ENCODE measurements at places on chromosomes 11 and 22.

DNA sequence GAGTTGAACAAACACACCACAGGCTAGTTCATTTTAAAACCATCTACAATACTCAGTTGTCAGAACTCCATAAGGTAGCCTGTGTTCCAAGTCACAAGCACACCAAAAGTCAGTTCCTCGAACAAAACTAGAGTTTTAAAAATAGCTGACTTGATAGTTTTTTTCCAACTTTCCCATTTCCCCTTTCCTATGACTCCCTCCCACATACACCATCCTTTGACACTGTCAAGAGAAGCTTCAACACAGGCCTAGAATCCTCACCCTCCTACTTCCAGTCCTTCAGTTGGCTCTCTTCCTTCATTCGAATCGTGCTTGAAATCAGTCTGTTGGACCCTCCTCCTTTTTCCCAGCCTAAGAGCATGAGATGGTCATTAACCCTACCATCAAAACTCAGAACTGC lies 105.7 kb upstream of the AKIP1 start:
- DNase-seq = no peak

GRCh38 chr11:1224111-1224490 lies 1.2 kb downstream of the MUC5B start:
- no peak for DNase-seq

GRCh38 chr11:64850979-64851567 lies 6.6 kb upstream of the CDC42BPG start:
- no peak for DNase-seq

DNA sequence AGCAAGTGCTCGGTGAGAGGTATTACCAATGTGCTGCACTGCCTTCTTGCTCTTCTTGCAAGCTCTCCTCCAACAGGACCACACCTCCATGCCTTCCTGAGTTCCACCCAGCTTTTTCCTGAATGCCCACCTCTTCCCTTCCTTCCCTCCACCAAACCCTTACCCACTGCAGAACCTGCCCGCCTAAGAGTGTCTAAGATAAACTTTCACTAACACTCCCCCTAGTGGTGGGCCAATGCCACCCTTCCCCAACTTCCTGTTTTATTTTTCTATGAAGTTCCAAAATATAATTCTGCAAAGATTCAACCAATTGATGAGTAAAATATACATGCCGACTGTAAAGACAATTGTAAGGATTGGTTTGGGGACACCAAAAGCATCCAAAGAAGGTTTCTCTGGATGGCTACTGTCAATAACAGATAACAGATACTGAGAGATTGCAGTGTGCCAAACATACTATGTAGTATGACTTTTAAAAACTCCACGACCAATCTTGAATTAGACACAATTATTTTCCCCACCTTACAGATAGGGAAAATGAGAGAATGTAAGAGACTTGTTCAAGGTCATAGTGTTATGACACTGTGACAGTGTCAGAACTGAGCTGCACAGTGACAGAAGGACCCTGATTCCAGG lies 38.6 kb upstream of the BMAL1 start:
- DNase-seq = no peak

DNA sequence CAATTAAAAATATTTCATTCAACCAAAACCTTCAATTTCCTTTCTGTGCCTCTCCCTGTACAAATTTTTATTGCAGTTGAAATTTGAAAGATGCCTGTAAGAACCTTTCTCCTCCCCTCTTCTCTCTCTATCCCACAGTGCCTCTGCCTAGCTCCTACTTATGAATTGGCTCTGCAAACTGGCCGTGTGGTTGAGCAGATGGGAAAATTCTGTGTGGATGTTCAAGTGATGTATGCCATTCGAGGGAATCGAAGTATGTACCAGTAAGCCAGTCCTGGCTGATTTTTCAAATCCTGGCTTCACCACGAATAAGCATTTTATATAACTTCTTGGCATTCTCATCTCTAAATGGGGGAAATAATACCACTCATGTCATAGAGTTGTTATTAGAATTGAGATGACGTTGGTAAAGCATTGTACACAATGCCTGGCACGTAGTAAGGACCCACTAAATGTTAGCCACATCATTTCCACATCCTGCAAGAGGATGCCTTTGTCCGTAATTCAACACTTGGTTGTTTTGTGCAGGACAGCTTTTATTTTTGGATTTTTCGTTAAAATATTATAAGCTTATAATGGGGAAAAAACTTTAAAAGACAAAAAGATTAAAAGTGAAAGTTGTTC lies 6.0 kb downstream of the DDX25 start:
- DNase-seq = no peak

DNA sequence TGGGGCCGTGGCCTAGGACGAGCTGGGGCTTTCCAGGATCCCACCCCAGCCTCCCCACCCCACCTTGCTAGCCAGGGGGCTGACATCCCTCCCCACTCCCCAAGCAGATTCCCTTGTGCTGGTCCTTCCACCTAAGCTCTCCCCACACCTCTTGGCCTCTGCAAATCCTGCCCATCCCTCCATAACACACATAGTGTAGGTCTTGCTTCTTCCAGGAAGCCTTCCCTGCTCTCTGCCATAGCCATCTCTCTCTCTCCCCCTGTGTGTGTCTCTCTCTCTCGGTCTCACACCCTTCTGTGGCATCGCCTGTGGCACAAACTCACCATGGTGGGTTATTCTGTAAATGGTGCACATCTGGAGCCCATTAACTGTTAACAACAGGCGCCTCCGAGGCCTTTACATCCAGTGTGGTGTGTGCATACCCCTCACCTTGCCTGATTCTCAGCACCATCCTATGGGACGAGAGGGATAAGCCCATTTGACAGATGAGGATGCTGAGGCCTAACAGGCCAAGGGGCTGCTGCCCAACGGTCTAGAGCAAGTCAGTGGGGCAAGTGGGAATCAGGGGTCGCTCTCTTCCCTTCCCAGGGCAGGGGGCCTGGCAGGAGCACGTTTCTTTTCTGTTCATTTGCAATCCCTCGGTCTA lies 22.2 kb upstream of the PICK1 start:
- DNase-seq = no peak

GRCh38 chr11:60994541-60995080 lies 23.1 kb downstream of the CD6 start:
- DNase-seq = no peak

GRCh38 chr11:119382101-119382500 lies 611 bp upstream of the USP2 start:
- DNase-seq = no peak

- no peak for DNase-seq
Measured at GRCh38 chr22:40416636-40417035, 46.2 kb downstream of the SGSM3 start.

DNA sequence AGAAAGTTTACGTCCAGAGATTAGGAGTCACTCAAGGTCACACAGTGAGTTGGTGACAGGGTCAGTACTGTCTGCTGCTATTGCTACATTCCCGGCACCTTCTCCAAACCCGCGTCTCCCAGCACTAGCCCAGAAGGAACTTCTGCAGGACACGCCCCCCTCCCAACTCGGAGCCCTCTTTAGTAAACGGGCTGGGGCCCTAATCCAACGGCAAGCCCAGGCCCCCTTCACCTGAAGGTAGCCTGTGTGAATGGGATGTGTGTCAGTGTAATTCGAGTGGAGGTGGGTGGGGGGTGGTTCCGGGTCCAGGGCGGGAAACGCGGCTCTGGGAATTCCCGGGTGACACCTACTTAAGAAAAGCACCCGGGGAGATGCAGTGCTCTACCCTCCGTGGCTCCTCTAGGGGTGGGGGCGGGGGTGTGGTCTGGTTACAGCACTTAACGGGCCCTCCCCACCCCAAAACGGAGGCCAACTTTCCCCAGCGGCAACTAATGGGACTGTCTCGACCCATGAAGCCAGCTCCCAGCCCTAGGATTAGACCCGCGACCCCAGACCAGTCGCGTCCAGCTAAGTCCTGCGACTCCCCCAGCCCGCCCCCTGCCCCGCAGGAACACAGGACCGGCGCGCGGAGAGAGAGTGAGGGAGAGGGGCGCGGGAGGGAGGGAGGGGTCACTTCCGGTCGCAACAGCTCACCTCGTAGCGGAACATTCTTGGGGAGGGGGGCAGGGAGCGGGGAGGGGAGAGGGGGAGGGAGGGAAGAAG lies 468 bp downstream of the PATL1 start:
- no peak for DNase-seq

- no peak for DNase-seq
Measured at GRCh38 chr22:49930596-49931412, 12.4 kb downstream of the CRELD2 start.

- DNase-seq = no peak
Measured at GRCh38 chr22:45212306-45212709, 28.4 kb downstream of the KIAA0930 start.

GRCh38 chr22:30182815-30183214 lies 63.7 kb downstream of the LIF start:
- DNase-seq = no peak

GRCh38 chr11:61004761-61005181 lies 33.3 kb downstream of the CD6 start:
- DNase-seq = no peak

GRCh38 chr11:23653071-23653675 lies 792.9 kb upstream of the CCDC179 start:
- no peak for DNase-seq

DNA sequence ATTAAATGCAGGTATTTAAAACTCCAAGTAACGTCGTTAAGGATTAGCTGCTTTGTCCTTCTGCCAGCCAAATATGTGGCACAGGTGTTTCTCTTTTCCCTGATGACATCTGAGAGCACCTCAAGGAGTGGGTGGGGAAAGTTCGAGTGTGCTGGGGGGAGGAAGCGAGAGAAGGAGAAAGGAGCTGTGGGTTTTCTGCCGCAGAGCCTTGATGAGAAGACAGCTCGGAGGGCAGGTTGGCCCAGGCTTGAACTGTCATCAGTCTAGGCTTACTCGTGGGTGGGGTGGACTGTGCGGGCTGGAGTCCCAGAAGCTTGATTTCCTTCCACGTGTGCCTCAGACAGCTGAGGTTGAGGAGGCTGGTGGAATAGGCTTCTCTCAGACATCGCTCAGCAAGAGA lies 15.2 kb upstream of the SORL1-AS1 start:
- DNase-seq = no peak

- no peak for DNase-seq
Measured at GRCh38 chr22:24390576-24390975, 36.8 kb upstream of the ADORA2A start.

DNA sequence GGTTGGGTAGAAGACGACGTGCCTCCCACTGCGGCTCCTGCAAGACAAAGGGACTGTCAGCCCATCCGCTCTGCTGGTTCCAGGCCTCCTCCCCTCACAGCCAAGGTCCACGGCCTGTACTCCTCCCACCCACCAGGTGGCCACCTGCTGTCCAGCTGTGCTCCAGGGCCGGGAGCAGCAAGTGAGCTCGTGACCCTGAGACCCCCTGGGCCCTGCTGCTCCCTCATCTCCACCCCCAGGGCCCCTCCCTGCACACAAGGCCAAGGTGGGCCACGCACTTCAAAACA lies 27.4 kb downstream of the TSPAN4 start:
- no peak for DNase-seq

- no peak for DNase-seq
Measured at GRCh38 chr11:61254403-61255025, 13.5 kb downstream of the PGA5 start.

DNA sequence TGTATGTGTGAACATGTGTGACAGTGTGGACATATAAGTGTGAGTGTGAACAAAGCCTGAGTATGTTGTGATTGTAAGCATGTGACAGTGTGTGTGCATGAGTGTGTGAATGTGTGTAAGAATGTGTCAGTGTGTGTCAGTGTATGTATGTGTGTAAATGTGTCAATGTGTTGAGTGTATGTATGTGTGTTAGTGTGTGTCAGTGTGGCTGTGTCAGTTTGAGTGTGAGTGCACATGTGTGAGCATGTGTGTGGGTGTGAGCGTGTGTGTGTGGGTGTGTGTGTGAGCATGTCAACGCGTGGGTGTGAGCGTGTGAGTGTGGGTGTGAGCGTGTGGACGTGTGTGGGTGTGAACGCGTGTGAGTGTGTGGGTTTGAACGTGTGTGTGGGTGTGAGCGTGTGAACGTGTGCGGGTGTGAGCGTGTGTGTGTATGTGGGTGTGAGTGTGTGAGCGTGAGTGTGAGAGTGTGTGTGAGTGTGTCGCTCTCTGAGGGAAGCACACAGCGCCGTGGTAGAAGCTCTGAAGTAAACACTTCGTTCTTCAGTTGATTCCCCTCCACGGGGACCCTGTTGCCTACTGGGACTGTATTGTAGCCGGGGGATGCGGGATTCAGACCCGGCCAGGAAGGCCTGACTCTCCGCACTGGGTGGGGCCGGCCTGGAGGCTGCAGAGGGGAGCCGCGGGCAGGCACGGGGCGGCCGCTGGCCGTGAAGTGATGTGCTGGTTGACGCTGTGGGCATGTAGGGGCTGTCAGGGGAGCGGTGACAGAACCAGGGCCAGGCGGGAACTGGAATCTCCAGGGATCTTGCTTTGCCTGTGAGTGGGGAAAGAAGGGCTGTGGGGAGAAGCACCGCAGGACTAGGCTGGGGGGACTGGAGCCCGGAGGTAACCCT lies 21.1 kb downstream of the RPS6KA4 start:
- no peak for DNase-seq

- DNase-seq = no peak
Measured at GRCh38 chr11:71451596-71452198, 1.3 kb upstream of the NADSYN1 start.

GRCh38 chr11:94150056-94150455 lies 21.4 kb downstream of the PANX1 start:
- no peak for DNase-seq

- no peak for DNase-seq
Measured at GRCh38 chr22:29716814-29717545, 2.8 kb upstream of the CABP7 start.

GRCh38 chr22:27130906-27131305 lies 473.5 kb downstream of the MIAT start:
- no peak for DNase-seq

GRCh38 chr11:18617688-18618341 lies 16.3 kb downstream of the SPTY2D1 start:
- no peak for DNase-seq

DNA sequence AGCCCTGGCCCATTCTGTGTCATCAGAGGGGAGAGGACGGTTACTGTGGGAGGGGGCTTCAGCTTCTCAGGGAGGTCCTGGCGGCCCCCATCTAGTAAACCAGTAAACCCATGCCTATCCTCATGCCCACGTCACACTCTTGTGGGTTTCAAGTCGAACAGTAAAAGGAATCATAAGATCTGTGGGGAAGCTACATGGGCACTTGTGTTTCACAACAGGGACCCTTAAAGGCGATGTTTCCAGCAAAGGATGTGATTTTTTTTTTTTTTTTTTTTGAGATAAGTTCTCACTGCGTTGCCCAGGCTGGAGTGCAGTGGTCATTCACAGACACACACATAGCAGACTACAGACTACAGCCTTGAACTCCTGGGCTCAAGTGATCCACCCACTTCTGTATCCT lies 9.2 kb upstream of the PARVG start:
- no peak for DNase-seq

DNA sequence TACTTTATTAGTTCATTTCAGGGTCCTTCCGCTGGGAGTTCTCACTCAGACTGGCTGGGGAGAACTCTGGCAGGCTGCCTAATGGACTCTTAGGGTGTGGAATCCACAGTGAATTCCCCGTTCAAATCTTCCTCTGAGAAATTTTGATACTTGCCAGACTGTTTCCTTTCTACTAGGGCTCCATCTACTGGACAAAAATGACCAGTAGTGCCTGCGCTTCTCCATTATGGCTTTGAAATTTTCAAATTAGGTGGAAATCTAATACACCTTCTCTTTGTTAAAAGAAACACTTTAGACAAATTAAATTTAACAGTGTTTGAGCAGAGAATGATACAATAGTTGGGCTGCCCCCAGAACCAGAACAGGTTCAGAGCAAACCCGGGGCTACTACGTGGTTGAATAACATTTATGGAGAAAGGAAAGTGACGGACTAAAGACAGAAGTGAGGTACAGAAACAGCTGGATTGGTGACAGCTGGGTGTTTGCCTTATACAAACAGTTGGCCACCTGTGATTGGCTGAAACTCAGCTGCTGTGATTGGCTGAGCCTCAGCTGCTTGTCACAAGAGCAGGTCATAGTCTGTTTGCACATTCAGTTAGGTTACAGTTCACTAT lies 52.9 kb upstream of the FDX1 start:
- DNase-seq = peak; percentile 59
